NCI-H460 (cell line): ENCODE measurements at places on chromosomes 6 and 20. TPM values are rescaled to one million over a fixed set of nuclear protein-coding genes. Genes with fewer than 3 reads are reported as not detected.

Gene SRMS
- total RNA-seq, result not detected in 2 replicates

Gene MYT1
- not detected in 2 replicates for total RNA-seq

Gene ADGRB3
- 2.3 and 3.2 TPM in 2 replicates for total RNA-seq

- peak; percentile 22 for DNase-seq
Observed at GRCh38 chr20:10739566-10739965, 65.8 kb upstream of the JAG1 start.
